ENCODE measurements at places on chromosomes 3 and 15.

- DNase-seq: no peak
Measured at GRCh38 chr3:2540115-2540514, 441.4 kb downstream of the CNTN4 start.

GRCh38 chr3:62774221-62774620 is 101.0 kb downstream of the CADPS start:
- DNase-seq: no peak

DNA sequence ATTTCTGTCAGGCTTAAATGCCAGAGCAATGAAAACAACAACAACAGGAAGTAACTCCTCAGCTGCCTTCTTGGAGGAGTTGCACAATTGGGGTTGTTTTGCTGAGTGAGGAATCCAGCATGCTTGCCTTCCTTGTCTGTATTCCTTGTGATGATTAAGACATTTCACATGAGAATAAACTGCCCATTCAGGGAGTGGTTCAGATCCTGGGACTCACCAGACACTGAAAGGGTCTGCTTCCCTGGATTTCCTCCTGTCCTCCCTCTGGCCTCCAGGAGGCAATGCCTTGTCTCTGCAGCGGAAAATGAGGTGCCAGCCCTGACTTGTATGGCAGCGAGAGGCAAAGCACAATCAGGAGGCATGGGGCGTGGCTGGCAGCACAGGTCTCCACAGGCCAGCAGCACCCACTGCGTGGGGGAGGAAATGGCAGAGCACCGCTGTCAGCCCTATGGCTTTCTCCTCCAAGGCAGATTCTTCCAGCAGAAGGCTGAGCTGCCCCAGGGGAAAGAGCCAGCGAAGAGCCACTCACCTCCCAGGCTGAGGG is 41.5 kb downstream of the RBP2 start:
- DNase-seq: no peak

- no peak for DNase-seq
Measured at GRCh38 chr3:112745567-112746248, 101.0 kb downstream of the CD200R1L start.
